WERI-Rb-1 (cell line): ENCODE measurements at places on chromosomes 5 and 9.

- peak; percentile 87 for DNase-seq
These were observed 22.7 kb downstream of the MED27 start for GRCh38 chr9:132056717-132057560.

GRCh38 chr5:59685793-59686192 lies 207.7 kb downstream of the PDE4D start:
- peak; percentile 32 for DNase-seq

DNA sequence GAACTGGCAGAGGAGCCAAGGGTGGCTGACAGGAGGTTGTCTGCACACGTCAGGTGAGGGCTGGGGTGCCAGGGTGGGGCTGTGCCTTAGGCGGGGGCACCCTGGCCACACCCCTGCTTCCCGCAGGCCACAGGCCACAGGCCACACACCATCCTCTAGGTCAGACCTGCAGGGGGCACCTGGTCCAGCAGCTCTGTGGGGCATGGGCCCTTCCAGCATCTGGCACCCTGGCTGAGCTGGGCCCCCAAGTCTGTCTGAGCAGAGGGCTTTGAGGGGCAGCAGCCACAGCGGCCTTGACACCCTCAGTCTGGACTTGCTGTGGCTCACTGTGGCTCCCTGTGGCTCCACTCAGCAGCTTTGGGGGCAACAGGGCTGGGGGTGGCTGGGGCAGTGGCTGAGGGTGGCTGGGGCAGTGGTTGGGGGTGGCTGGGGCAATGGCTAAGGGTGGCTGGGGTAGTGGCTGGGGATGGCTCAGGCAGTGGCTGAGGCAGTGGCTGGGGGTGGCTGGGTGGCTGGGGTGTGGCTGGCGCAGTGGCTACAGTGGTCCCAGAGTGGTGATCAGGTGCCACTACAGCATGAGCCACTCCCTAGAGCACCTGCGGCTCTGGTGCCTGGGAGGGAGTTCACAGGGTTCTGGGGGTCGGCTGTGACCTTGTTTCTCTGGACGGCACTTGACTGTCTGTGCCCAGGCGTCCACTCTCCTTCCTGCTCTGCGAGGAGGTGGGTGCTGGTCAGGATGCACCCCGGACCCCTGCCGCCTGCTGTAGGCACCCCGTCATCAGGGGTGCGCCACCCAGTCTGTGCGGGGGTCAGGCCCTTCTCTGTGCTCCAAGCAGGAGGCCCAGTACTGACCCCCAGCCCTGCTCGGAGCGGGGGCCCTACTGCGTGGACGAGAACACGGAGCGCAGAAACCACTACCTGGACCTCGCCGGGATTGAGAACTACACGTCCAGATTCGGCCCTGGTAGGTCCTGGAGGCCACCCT lies 27.1 kb downstream of the NKD2 start:
- no peak for DNase-seq

DNA sequence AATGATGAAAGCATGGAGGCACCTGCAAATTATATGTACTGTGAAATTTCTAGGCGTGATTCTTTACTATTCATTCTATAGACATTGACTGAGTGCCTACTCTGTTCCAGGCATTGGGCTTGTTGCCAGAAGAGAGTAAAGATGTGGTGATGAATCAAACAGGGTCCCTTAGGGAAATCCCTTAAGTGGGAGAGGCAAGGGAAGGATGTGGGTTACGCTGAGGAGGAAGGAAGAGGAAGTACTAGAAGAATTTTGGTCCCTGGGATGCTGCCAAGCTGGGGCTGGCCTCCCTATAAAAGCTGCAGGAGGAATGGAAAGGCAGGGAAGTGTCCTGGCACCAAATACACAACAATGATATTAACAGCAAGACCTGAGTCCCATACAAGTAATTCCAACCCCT lies 76.7 kb upstream of the SPOCK1 start:
- DNase-seq = no peak

DNA sequence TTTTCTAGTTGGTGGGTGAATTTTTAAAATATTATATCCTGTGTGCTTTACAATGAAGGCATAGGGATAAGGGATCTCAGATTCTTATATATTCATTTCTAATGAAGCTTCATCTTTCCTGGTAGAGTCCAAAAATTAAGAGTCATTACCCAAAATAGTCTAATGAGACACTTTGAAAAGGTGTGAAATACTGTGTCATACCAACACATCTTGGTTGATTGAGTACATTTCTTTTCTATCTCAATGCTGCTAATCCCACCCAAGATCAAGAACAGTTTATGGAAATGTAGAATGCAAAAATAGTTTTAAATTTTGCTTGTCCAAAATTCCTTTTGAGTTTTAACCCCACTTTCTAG lies 7.4 kb downstream of the EBF1 start:
- DNase-seq = no peak

DNA sequence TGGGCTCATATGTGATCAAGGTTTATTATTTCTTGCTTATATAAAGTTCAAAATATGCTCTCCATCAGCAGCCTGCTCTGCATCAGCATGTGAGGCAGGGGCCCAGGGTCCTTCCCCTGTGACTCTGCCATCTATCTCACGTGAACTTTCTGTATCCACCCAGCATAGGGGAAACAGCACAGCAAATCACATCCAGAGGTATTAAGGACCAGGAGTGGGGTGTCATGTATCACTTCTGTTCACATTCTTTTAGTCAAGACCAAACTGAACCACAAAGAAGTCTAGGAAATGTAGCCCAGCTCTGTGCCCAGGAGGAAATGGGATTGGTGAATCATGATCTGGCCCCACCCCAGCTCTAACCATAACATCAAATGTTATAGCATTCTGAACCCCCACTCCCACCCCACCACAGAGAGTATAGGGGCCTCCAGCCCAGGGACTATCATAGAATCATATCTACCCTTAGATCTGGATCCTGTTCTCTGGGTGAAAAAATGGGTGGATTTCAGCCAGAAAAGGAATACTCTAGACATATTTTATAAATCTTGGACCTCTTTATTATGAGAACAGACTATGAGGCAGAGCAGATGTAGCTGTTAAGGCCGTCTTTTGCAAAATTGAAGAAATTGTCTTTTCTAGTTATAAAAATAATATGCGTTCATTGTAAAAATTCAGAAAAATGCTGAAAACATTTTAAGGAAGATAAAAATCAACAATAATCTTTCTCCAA lies 473.7 kb downstream of the ARHGEF28 start:
- no peak for DNase-seq

DNA sequence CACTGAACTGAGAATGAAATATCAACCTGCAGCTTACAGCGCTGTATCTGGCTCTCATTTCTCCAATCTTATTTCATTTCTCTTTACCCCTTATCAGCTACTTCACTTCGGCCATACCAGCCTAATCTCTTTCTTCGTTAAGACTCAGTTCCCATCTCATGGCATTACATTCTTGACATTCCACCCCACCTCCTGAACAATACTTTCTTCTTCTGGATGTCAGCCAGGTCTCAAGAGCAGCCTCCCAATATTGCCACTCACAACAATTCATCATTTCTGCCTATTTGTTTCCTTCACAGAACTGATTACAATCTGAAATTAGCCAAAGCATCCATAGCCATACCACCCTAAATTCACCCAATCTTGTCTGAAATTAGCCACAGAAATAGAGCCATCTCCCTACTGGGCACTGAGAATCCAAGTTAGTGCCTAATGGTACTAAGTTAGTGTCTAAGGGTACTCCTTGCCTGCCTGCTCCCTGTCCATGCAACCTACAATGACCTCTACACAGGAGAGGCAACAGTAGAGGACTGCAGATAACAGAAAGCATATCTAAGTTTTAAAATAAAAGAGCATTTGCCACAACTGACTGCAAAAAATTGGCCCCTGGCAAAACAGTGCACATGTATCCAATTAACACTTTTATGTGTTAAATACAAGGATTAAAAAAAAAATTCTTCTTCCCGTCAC lies 35.2 kb downstream of the SETX start:
- no peak for DNase-seq

DNA sequence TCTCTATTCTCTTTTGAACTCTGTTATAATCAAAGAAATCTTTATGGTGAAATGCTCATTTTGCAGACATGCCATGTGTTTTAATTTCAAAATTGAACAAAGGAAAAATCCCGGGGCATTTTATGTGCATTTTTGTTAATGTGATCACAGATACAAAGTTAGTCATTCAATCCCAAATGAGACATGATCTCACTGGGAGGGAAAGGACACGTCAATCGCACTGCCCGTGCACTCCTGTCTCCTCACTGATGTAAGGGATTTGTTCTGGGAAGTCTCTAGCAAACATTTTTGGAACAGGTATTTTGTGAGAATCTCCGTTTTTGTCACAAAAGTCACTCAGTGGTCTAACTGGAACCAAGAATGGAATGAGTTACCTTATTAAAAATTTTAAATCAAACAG lies 97.9 kb upstream of the RANBP6 start:
- DNase-seq = no peak

GRCh38 chr5:148559461-148559860 lies 94.9 kb downstream of the HTR4 start:
- no peak for DNase-seq
